ENCODE measurements at places on chromosomes 2 and 18.

DNA sequence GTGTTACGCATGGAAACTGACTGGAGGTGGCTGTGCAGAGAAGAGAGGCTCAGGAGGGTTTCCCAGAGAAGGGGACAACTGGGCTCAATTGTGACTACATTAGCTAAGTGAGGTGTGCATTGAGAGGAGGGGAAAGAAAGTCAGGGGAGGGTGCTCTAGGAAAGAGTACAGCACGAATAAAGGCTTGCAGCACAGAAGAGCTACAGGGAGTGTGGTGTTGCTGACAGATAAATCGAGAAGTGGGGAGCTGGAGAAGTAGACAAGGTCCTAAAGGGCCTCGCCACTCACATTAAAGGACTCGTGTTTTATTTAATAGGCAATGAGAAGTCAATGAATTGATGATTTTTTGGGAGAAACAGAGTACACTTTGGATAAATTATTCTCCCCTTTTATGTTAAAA is 65.7 kb upstream of the CTAGE1 start:
- DNase-seq = no peak

- DNase-seq = no peak
Measured at GRCh38 chr18:37778417-37779165, 213.0 kb upstream of the CELF4 start.

DNA sequence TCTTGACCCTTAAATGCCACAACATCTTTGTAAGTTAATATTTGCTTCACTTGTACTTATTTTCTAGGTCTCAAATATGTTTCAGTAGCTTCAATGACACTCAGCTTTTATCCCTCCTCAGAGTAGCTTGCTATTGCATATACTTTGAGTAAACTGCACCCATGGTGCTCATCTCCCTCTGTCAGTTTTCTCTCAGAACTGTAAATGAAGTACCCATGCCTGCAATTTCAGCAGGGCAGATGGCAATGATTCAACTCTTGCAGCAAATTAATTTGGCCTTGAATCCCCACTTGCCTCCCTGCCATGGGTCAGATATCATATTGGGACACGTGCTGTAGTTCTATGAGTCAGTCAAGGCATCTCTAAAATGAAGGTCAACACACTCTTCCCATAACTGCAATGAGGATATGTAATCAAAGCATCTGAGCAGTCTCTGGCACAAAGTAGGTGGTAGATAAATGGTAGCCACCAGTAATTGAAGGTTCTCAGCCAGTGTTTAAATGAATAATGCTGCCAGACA is 225.8 kb downstream of the PIEZO2 start:
- DNase-seq = peak; percentile 52

DNA sequence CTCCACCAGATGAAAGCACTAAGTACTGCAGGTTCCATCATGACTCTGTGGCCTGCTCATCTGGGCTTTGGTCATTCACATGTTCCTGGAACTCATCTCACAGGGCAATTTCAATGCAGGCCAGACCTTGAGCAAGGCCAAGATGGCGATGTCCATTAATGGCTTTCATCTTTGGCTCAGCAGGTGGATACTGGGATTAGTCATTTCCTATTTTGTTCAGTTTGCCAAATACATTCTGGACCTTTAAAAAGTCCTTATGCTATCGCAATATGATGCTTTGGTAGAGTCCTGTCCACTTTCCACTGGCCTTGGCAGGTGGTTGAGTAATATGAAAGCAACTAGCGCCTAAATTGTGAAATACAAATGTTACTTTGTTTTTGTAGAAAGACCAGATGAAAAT is 170.1 kb upstream of the REV1 start:
- DNase-seq = no peak

DNA sequence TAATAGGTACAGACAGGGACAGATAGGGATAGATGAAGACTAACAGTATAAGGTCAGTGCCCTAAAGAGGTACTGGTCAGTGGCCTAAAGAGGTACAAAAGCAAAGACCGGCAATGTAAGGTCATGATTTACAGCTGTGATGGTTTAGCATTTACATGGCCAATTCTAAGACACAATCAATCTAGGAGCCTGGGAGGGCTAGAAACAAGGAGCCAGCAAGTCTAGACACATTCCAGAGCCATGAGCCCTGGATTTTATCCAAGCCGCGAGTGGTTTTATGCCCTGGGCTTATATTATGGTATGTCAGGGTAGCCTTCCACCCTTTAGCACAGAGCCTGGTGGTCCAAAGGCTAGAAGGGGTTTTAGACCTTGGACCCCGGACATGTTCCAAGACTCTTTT is 124.2 kb downstream of the CBLN2 start:
- DNase-seq = peak; percentile 8

- DNase-seq = no peak
Measured at GRCh38 chr2:128817171-128817570, 498.5 kb upstream of the HS6ST1 start.

GRCh38 chr2:43225788-43226557 is 433 bp downstream of the ZFP36L2 start:
- DNase-seq = peak; percentile 85

GRCh38 chr2:26569216-26570082 is 71.7 kb downstream of the CIB4 start:
- no peak for DNase-seq

- DNase-seq = peak; percentile 97
Measured at GRCh38 chr2:36438449-36438977, 82.9 kb downstream of the CRIM1 start.

- peak; percentile 94 for DNase-seq
Measured at GRCh38 chr2:226478109-226478809, 321.4 kb downstream of the IRS1 start.

DNA sequence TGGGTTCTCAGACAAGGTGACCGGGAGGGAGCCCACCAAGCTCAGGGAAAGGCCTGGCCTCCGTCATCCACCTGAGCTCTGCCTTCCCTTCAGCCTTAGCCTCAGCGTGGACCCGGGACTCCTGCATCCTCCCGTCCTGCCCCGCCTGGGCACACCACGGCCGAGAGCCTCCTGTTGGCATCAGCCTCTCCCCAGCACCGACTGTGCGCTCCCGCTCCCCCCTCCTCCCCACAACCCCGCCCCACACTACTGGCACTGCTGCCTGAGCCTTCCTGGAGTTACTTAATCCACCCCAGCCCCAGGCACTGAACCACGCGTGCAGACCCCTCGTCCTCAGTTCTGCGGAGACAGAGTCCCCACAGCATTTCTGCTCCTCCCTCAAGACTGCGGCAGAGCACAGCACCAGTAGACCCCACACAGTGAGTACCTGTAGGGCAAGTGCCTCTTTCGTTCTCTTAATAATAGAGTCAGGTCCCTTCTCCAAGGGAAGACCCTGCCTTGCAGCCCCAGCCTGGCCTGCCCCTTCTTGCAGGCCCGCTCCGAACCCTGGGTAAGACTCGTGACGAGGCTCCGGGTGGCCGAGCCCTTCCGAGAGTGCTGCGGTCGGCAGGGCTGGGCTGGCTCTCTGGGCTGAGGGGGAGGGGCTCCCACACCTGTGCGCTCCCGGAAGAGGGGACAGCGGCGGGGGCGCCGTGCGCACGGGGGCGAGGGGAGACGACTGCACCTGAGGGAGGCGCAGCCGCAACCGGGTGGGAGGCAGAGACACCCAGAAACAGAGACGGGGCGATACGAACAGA is at the start of gene AMER3:
Gene AMER3 (plus strand): TSS at position 285 of the 797 bp plus-strand sequence. CDS start 6,533 bp downstream, outside the sequence.
- no peak for DNase-seq

DNA sequence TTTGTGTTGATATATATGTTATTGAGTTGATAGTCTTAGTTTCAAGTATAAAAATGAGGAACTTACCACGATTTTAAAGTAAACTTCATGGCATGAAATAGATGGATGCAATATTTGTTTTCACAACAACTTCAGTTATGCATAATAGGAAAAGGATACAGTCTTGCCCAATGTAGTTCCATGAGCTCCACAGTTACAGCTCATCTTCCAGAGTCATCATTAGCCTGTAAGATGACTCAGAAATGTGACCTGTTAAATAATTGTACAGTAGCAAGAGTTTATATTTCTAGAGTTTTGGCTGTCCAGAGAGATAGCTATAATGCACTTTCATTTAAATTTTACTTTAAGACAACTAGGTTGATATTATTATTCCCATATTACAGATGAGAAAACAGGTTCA is 80.9 kb upstream of the ARHGAP28 start:
- peak; percentile 41 for DNase-seq

- DNase-seq = no peak
Measured at GRCh38 chr2:24469148-24469650, 21.9 kb upstream of the NCOA1 start.

GRCh38 chr2:63225964-63226686 is 175.5 kb downstream of the OTX1 start:
- DNase-seq = no peak

GRCh38 chr2:144261966-144262365 is 258.0 kb downstream of the ZEB2 start:
- no peak for DNase-seq

DNA sequence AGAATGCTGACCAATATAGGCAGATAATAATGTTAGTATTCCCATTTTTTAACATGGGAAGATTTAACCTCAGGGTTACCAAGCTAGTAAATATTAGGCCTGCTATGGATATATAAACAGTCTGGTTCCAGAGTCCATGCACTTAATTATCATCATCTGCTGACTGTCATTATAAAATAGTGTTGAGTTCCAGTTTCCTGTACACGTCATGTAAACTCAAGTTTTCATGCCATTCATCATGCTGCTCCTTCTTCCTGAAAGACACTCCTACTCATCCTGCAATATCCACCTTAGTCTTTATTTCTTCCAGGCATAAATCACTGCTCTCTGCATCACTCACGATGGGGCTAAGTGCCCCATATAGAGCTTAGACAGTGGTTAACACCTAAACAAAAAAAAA is 420.8 kb upstream of the SPHKAP start:
- peak; percentile 61 for DNase-seq

DNA sequence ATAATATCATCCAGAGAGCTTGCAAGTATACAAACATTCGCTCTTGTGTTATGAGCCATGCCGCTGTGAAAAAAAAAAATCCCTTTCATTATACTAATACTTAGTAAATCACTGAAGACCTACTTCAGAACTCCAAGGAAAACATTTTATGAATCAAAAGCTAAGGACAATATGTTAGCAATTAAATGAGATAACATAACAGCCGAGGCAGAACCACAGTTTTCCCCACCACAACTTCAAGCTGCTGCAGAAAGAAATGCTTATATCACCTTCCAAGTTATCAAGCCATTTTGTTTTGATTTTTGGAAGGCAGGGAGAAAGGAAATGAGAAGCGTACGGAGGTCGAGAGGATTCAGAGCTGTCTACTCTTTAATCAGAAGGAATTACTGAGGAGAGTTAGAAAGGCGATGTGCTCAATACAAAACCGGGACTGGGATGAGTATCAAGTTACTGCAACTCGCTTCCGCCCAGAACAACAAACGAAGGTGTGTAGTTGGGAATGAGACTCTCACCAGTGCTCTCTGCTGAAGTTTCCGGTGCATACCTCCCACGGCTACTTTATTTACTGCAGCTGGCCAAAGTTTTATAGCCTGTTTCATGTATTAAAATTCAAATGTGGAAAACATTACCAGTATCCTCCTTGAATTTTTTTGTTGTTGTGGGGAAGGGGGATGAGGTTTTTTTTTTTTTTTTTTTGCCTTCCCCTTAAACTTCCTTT is 292.2 kb upstream of the CCDC68 start:
- no peak for DNase-seq

GRCh38 chr2:201135386-201135785 is 19.4 kb downstream of the CFLAR start:
- DNase-seq = no peak

GRCh38 chr2:173151671-173152401 is 76.2 kb downstream of the MAP3K20 start:
- DNase-seq = peak; percentile 87
